Stimulated activated CD4-positive, alpha-beta T cell treated with anti-CD3 and anti-CD28 coated beads, Interleukin-4, amount 100 ng/mL, for 24 hours (primary cell): ENCODE measurements at places on chromosomes 16 and 17.

- DNase-seq, result peak; percentile 11
These were observed 52.0 kb downstream of the SREBF1 start for GRCh38 chr17:17784657-17785267.

DNA sequence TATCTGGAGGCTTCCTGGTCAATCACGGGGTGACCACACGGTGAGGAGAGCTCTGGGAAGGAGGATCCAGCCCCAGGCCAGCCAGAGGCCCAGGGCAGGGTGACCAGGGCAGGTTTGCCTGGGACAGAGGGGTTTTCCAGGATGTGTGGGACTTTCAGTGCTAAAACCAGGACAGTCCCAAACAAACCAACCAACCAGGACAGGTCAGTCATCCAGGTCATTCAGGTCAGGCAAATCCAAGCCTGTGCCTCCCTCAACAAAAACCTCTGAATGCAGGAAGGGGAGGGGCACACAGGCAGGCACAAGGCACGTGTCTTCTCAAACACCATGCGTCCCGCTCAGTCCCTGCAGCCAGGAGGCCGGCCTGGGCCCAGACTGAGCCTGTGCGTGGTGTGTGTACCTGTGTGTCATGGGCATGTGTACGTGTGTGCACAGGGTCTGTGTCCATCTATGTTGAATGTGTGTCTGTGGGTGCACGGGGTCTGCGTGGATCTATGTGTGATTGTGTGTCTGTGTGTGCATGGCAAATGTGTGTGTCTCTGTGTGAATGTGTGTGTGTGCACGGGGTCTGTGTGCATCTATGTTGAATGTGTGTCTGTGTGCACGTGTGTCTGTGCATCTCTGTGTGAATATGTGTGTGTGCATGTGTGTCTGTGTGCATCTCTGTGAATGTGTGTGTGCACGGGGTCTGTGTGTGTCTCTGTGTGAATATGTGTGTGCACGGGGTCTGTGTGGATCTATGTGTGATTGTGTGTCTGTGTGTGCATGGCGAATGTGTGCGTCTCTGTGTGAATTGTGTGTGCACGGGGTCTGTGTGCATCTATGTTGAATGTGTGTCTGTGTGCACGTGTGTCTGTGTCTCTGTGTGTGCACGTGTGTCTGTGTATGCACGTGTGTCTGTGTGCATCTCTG lies 78.9 kb downstream of the RTN4RL1 start:
- no peak for DNase-seq

- DNase-seq, result no peak
These were observed 7.9 kb downstream of the MAP2K4 start for GRCh38 chr17:12028611-12029010.

- no peak for DNase-seq
These were observed 9.7 kb downstream of the CCR7 start for GRCh38 chr17:40555296-40556190.

DNA sequence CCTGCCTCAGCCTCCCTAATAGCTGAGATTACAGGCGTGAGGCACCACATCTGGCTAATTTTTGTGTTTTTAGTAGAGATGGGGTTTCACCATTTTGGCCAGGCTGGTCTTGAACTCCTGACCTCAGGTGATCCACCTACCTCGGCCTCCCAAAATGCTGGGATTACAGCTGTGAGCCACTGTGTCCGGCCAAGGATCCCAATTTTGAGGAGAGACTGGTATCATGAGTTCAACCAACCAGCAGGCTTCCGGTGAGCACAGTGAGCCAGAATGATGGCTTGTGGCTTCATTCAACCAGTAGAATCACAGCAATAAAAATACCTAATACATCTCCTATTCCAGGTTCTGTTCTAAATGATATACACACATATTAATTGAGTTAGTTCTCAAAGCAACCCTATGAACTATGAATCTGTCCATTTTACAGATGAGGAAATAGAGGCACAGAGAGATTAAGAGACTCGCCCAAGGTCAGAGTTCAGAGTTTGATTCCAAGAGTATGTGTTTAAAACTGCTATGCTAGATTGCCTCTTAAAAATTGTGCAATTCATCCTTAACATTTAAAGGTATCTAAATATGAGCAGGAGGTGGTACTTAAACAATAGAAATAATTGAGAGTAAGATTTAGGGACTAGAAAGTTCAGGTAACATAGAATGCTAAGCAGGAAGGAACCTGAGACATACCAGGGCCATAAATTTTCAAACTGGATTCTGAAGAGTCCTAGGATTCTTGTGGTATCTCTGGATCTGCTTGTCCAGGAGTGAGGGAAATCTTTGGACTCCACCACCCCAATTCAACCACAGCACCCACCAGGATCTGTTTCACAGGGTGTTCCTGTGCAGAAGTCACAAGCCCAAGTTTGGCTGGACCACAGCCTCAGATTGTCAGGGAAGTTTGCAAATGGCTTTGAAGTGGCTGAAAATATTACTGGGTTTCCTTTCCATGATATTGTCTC lies 25.1 kb downstream of the CCDC42 start:
- DNase-seq, result no peak

DNA sequence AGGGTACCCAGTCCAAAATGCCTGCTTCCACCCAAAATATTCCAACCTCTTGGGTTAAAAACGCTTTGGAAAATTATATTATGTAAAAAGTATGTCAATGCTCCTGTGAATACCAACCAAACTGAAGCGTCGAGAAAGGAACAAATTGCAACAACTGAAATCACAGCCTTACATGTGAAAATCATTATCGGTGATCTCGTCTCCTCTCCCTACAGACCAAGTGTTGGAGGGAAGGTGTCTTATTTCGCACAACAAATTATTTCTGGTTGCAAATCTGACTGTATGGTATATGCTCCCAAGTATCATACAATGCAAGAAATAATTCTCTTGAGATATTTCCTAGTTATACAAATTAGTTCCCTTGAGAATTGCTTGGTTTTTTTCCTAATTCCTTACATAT lies 89.3 kb upstream of the CDYL2 start:
- DNase-seq, result no peak

DNA sequence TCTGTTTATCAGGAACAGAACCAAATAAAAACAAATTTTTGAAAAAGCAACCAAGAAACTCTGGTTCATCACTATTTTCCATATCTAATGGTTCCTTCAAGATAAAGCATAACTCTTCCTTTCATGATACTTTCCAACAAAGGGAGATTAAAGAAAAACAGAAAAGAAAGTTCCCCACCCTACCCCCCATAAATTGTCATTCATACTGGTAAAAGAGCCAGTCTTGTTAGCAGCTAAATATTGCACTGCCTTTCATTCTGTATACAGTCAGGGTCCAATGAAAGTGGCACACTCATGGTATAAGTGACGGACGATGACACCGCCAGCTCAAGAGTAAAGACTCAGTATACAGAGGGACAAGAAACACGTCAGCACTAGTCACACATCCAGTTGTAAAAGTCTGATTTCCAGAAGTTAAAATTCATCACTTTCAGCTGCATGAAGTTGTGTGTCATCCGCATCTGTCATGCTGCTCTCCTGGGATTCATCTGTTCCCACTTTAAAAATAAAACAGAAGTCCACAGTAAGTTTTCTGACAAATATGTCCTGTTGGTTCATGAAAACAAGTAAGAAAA lies 68.5 kb downstream of the CDC27 start:
- no peak for DNase-seq

DNA sequence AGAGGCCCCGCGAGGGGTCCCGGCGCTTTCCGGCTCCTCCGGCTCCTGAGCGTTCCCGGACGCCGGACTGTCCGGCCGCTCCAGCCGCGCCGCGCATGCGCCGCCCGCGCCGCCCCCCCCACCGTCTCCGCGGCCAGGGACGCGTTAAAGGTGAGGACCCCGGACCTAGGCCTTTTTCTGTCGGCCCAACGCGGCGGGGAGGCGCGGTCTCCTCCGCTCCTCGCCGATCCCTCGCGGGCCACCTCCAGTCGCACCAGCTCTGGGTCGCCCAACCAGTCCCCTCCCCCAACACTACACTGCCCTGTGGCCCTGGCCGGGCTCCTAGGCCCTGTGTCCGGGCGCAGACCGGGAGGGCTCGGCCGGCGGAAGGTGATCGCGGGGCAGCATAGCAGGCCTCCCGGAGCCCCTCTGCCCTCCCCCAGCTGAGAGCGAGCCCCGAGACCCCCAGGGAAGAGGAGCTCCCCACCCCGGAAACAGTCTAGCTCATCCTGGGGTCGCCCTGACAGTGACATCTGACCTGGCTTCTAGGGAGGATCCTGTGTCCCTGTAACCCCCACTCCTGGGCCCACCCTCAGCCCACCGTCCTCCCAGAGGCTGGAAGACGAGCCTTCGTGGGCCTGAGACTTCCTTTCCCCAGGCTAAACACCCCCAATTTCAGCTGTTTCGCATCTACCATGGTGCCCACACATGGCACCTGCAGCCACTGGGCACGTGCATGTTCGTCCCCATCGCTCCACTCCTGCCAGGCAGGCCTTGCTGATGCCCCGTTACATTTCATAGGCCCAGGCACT lies 14.7 kb upstream of the BCAR1 start:
- no peak for DNase-seq

- peak; percentile 56 for DNase-seq
These were observed 96.8 kb downstream of the IRF8 start for GRCh38 chr16:85995541-85996423.

DNA sequence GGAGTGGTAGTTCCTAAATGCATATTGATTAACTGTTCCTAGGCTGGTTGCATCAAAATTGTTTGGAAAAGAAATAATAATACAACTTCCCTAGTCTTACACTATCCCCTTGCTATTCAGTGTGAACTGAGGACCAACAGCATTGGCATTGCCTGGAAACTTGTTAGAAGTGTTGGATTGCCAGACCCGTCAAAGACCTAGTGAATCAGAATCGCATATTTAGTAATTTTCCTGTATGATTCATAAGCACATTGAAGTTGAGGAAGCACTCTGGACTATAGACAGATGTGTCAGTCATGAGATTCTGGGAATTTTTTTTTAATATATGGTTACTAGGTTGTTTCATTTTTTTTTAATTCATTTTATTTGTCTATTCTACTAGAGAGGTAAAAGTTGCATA lies 34.7 kb upstream of the KCNJ16 start:
- no peak for DNase-seq

GRCh38 chr16:23670137-23670776 lies 8.4 kb upstream of the PLK1 start:
- DNase-seq, result peak; percentile 62

GRCh38 chr17:73703917-73704316 lies 59.7 kb upstream of the SDK2 start:
- DNase-seq, result no peak

DNA sequence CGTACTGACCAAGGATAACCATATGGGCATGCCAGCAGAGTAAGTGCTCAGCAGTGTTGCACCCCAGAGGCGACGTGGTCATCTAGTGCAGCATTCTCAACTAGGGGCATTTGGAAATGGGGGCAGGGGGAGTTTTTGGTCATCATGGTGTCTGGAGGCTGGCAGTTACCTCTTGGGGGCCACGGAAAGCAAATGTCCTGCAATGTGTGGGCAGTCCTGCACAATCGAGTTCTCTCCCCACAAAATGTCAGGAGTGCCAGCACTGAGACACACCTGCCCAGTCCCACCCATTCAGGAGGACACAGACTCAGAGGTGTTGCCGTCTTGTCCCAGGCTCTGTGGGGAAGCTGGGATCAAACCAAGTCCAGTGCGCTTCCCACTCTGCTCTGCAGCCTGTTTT lies 3.0 kb downstream of the RASL10B start:
- no peak for DNase-seq
